Epithelial cell of alveolus of lung (primary cell): ENCODE measurements at places on chromosomes 6 and 20. TPM values are rescaled to one million over a fixed set of nuclear protein-coding genes. Genes with fewer than 3 reads are reported as not detected.

The PRL gene
- not detected in 2 replicates for total RNA-seq

The MUCL3 gene
- total RNA-seq = not detected in 2 replicates

The MAP3K4 gene
- 15.7 and 17.5 TPM in 2 replicates for total RNA-seq

The RSPO4 gene
- not detected in 2 replicates for total RNA-seq

The GLP1R gene
- total RNA-seq = not detected in 2 replicates

The VNN1 gene
- total RNA-seq = 0.13 TPM in 1 of 2 replicates, not detected in the other

The PRSS16 gene
- total RNA-seq = 0.39 TPM in 1 of 2 replicates, not detected in the other

The PBOV1 gene
- not detected in 2 replicates for total RNA-seq

The WFDC10B gene
- total RNA-seq = not detected in 2 replicates

The NHLRC1 gene
- 1.0 and 2.6 TPM in 2 replicates for total RNA-seq

The PTK7 gene
- 144 and 240 TPM in 2 replicates for total RNA-seq

The KIAA1755 gene
- 3.1 and 18.0 TPM in 2 replicates for total RNA-seq

The PDE10A gene
- total RNA-seq = 2.3 and 44.2 TPM in 2 replicates

The FOXQ1 gene
- total RNA-seq = 0.39 and 4.9 TPM in 2 replicates

The LIME1 gene
- 1.3 and 1.9 TPM in 2 replicates for total RNA-seq

The CGA gene
- not detected in 2 replicates for total RNA-seq

The RGS17 gene
- total RNA-seq = 12.4 and 14.4 TPM in 2 replicates

The TBXT gene
- total RNA-seq = not detected in 2 replicates

The ANKS1A gene
- total RNA-seq = 7.4 and 15.0 TPM in 2 replicates

The IRAK1BP1 gene
- total RNA-seq = 2.2 and 4.6 TPM in 2 replicates

The BIRC7 gene
- total RNA-seq = not detected in 2 replicates

The C20orf144 gene
- total RNA-seq = 0.08 and 0.26 TPM in 2 replicates

The NMBR gene
- total RNA-seq = not detected in 2 replicates

The RRAGD gene
- total RNA-seq = 0.16 and 3.2 TPM in 2 replicates

The MAP7 gene
- total RNA-seq = 0.52 and 1.1 TPM in 2 replicates

The MCHR2 gene
- not detected in 2 replicates for total RNA-seq

The PRND gene
- 0.26 and 0.48 TPM in 2 replicates for total RNA-seq

The SNAI1 gene
- total RNA-seq = 11.7 and 12.4 TPM in 2 replicates
